RWPE1 (cell line): ENCODE measurements at places on chromosomes 5 and 9.
A peak's percentile ranks its signal among the peaks of the same experiment; 100 is the strongest.

DNA sequence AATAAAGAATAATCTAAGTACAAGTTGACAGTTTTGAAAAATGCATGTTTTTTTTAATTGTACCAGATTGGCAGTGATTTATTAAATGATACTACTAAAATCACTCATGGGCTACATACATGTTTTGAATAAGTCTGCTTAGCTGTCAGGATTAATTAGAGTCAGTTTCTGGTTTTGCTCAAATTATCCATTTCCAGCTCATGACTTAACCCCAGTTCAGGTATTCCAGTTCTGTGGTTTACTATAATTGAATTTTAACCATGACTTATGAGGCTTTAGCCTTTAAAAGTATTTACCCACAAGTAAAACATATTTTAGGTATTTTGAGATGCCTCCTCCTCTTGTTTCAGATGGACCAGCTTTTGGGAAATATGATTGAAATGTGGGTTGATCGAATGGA lies 17.8 kb upstream of the LRRC70 start:
- DNase-seq: no peak

GRCh38 chr9:77802515-77803293 lies 154.6 kb upstream of the GNA14 start:
- DNase-seq: no peak

DNA sequence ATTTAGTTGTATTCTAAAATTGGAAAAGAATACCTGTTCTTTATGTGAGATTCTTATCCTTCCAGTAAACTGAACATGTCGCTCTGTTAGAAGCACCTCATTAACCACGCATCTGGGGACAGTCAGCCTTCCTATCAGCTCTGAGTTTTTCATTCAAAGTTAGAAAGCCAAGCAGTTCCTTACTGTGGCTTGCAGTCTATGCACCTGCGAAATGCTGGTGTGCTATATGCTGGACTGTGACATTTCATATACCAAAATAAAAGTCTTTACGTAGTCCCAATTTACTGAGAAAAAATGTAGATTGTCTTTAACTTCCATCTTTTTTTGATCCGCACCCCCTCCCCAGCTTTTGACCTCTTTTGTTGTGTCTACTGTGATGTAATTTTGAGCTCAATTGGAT lies 4.3 kb downstream of the ANP32B start:
- DNase-seq: no peak

DNA sequence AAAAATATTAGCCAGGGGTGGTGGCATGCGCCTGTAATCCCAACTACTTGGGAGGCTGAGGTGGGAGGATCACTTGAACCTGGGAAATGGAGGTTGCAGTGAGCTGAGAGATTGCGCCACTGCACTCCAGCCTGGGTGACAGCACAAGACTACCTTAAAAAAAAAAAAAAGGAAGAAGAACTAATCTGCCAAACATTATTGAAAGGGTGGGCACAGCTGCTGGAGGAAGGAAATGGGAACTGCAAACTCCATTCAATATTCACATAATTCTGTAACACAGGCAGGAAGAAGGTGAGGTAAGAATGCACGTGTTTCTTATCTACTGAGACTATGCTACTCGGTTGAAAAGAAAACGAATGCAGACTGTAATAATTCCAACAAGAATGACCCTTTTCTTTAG lies 121.1 kb upstream of the GNA14 start:
- DNase-seq: no peak

DNA sequence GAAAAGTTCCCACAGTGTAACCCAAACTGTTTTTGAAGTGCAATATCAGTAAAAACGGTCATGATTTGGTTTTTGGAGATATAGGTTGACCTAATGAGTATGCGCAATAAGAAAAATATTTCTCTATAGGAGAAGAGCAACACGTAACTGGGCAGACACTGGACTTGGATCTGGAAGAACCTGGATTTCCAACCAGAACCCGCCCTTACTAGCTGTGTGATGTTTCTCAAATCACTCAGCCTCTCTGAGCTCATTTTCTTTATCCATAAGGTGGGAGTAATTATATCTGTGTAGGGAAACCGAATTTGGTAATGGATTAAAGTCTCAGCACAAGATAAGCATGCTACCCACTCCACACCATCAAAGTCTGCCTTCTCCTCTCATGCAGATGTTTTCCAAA lies 169.1 kb downstream of the COL23A1 start:
- no peak for DNase-seq

GRCh38 chr5:147688656-147689356 lies 93.7 kb downstream of the JAKMIP2 start:
- no peak for DNase-seq

GRCh38 chr5:87410931-87411330 lies 1.8 kb downstream of the CCNH start:
- DNase-seq: no peak

DNA sequence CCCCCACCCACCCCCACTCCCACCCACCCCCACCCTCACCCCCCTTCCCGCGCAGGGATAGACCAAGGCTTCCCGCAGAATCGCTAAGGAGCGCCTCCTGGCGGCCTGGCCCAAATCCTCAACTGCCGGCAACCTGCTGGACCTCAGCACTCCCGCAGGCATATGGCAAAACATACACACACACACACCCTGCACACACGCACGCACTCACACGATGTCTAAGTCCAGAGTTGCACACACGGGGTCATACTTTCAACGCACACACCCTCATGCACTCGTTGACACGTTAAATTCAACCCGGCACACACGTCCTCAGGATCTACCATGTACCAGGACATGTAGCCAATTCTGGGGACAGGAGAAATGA lies 1.7 kb downstream of the CPLX2 start:
- DNase-seq: no peak

DNA sequence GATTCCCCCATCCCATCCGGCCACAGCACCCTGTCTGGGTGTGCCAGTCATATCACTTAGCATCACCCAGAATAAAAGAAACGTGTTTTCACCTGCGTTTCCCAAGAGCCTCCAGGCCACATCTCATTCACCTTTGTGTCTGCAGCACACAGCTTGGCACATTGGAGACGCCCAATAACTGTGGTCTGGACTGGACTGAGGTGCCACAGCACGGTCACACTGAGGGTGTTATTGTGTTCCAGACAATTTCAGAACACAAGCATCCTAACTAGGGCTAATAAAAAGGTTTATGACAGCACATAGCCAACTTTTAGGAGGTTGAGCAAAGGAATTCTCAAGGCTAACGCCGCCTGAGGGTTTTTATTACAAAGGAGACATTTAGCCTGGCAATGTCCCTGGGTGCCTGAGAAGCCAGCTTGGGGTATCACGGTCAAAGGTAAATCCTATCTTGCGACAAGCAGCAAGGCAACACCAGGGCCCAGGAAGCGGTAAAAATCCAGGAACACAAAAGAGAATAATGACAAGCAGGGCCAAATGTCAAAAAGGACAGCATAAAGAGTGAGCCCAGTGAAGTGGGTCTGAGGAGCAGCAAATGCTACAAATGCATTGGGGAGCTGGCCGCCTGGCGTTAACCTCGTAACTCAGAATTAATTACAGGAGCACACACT lies 3.4 kb downstream of the EPB41L4B start:
- DNase-seq: no peak

DNA sequence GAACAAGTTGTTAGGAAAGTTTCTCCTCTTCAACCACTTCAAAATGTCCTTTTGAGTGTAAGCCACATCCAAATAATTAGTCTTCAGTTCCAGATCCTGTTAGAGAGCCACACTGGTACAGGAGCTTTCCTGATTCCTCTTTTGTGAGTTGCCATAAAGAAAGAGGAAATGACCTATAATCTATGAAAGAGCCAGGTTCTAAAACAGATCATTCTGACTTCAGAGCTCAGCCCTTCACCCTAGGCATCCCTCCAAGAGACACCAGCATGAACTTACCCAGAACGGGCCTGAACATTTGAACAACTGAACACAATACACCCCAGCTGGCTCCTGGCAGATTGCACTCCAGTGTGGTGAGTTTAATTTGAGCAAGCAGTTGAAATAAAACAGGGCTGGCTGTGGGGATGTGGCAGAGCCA lies 25.7 kb downstream of the SLC1A1 start:
- DNase-seq: no peak

- no peak for DNase-seq
Measured at GRCh38 chr5:151665613-151666012, 21.1 kb downstream of the SPARC start.

DNA sequence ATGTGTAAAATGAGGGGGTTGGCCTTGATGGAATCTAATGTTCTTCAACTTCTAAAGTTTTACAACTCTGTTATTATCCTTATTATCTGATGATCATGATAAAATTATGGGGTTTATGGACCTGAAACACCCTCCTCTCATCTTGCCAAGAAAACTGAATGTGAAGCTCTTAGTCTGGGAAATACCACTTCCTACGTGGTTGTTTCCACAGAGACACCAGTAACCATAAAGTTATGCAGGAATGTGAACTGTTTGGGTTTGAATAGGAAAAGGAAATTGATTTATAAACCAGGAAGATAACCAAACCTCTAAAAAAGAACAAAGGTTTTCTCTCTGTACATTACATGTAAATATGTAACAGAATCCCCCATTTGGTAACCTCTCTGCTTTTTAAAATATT lies 28.3 kb upstream of the RAI14 start:
- no peak for DNase-seq

DNA sequence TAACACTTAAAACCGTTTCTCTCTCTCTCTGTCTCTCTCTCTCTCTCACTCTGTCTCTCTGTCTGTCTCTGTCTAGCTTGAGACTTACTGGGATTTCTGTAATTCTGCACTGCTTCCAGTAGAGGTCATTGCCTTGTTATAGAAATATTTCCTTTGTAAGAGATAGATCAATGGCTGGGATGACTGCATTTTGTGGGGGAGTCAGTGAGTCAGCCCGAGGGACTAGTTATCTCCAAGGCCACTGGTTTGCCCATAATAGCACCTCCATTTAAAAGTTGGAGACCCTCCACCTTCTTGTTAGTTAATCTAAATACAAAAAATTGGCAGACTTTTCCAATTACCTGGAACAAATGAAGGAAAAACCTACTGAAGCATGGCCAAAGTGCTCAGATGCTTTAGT lies 547.2 kb downstream of the LRRC70 start:
- peak; percentile 65 for DNase-seq

- no peak for DNase-seq
Measured at GRCh38 chr5:35849860-35850259, 6.8 kb upstream of the IL7R start.
